ENCODE measurements at places on chromosomes 1 and 21. TPM values are rescaled to one million over a fixed set of nuclear protein-coding genes. Genes with fewer than 3 reads are reported as not detected.

Gene MYCL
- total RNA-seq: 5.2 TPM

Gene TDRD5
- not detected for total RNA-seq

DNA sequence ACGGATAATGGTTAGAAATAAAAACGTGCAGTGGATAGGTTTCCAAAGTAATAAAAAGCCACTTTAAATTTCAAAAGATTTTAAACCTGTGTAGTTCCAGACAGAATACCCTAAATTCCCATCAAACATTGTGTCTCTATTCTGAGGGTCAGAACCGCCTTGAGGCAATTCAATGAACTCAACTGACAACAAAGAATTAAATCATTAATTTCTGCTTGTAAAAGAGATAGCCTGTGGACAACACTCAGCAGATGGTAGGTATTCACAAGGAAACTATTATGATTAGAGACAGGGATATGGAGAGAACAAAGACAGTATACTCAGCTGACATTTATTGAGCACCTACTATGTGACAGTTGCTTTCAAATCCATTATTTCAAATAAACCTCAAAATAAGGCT is 35.1 kb upstream of the JUN start:
- no peaks in the 10 kb centered on the region for H3K27me3 ChIP-seq
- H3K27ac ChIP-seq: no peak overlapping the region
- H3K36me3 ChIP-seq: no peaks in the 10 kb centered on the region
- H3K4me3 ChIP-seq: no peak overlapping the region
- H3K4me1 ChIP-seq: peaks cover 36% of the 10 kb centered on the region

DNA sequence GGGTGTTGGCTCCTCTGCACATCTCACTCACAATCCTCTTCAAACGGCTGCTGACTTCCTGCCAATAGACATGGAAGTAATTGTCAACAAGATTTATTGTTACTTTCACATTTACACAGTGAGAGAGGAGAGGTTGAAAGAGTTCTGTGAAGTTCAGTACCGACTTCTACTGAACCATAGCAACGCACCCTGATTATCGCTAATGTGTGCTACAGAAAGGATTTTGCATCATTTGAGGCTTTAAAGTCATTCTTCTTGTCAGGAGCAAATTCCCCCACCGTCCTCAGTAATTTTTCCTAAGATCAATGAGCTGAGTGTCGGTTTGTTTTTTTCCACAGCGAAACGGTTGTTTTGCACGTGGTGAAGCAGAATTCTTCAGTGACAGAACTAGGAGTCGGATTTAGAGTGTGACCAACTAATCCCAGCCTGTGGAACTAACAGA is 361.0 kb downstream of the ADGRL2 start:
- H3K36me3 ChIP-seq: no peaks in the 10 kb centered on the region
- H3K4me1 ChIP-seq: peaks cover 20% of the 10 kb centered on the region
- peak overlapping the region; percentile 6 for H3K27ac ChIP-seq
- peak overlapping the region; percentile 38 for H3K4me3 ChIP-seq
- DNase-seq: no peak

Gene GCSAML
- 2.1 TPM for total RNA-seq

GRCh38 chr1:24300971-24301784 is 18.0 kb upstream of the GRHL3 start:
- H3K27me3 ChIP-seq: no peaks in the 10 kb centered on the region
- no peaks in the 10 kb centered on the region for H3K36me3 ChIP-seq
- H3K27ac ChIP-seq: no peak overlapping the region
- no peak overlapping the region for H3K4me3 ChIP-seq

- H3K36me3 ChIP-seq: no peaks in the 10 kb centered on the region
- no peak overlapping the region for H3K4me3 ChIP-seq
- H3K27me3 ChIP-seq: no peaks in the 10 kb centered on the region
- DNase-seq: no peak
These were observed 95.6 kb upstream of the C8B start for GRCh38 chr1:57061369-57061768.

- no peak for DNase-seq
- H3K4me3 ChIP-seq: no peak overlapping the region
- no peaks in the 10 kb centered on the region for H3K27me3 ChIP-seq
- H3K4me1 ChIP-seq: peaks cover 37% of the 10 kb centered on the region
- no peaks in the 10 kb centered on the region for H3K36me3 ChIP-seq
These were observed 40.9 kb upstream of the EPS8L3 start for GRCh38 chr1:109804660-109805059.

DNA sequence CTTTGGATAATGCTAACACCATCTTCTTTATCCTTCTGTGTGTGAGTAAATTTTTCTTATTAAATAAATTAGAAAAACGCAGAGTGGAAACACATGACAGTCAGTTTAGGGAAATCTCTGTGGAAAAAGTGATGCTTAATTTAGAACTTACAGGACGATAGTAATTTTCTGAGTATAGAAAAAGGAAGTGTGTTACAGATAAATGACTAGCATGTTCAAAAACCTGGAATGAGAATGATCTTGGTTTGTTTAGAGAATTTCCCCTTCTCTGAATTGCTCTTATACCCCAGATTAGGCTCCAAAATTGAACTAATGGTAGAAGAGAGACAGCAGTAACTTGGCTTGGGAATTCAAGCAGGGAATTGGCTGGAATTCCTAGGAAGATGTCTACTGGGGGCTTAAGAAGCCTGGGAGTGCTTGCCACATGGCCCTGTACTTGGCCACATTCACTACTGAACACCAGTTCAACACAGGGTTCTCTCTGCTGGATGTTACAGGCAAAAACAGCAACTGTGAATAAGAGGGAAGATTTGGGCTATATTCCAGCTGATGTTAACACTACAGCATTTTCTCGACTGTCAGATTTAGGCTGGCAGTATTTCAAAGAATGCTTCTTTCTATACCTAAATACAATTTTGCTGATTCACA is 1004.2 kb downstream of the TTLL7 start:
- H3K36me3 ChIP-seq: no peaks in the 10 kb centered on the region
- no peak overlapping the region for H3K4me3 ChIP-seq
- H3K4me1 ChIP-seq: no peaks in the 10 kb centered on the region
- no peak overlapping the region for H3K27ac ChIP-seq

- no peaks in the 10 kb centered on the region for H3K36me3 ChIP-seq
- H3K27me3 ChIP-seq: no peaks in the 10 kb centered on the region
- no peaks in the 10 kb centered on the region for H3K4me1 ChIP-seq
- H3K4me3 ChIP-seq: no peak overlapping the region
- DNase-seq: no peak
- no peak overlapping the region for H3K27ac ChIP-seq
These were observed 106.4 kb downstream of the KCND3 start for GRCh38 chr1:111882986-111883560.

GRCh38 chr1:910881-911721 is 12.6 kb upstream of the SAMD11 start:
- peaks cover 12% of the 10 kb centered on the region for H3K4me1 ChIP-seq
- H3K36me3 ChIP-seq: no peaks in the 10 kb centered on the region
- H3K4me3 ChIP-seq: no peak overlapping the region
- peak; percentile 10 for DNase-seq
- H3K27me3 ChIP-seq: no peaks in the 10 kb centered on the region
- no peak overlapping the region for H3K27ac ChIP-seq

- no peaks in the 10 kb centered on the region for H3K27me3 ChIP-seq
- no peak for DNase-seq
- H3K36me3 ChIP-seq: no peaks in the 10 kb centered on the region
- no peak overlapping the region for H3K27ac ChIP-seq
These were observed 18.6 kb downstream of the PDE9A start for GRCh38 chr21:42671778-42672593.

DNA sequence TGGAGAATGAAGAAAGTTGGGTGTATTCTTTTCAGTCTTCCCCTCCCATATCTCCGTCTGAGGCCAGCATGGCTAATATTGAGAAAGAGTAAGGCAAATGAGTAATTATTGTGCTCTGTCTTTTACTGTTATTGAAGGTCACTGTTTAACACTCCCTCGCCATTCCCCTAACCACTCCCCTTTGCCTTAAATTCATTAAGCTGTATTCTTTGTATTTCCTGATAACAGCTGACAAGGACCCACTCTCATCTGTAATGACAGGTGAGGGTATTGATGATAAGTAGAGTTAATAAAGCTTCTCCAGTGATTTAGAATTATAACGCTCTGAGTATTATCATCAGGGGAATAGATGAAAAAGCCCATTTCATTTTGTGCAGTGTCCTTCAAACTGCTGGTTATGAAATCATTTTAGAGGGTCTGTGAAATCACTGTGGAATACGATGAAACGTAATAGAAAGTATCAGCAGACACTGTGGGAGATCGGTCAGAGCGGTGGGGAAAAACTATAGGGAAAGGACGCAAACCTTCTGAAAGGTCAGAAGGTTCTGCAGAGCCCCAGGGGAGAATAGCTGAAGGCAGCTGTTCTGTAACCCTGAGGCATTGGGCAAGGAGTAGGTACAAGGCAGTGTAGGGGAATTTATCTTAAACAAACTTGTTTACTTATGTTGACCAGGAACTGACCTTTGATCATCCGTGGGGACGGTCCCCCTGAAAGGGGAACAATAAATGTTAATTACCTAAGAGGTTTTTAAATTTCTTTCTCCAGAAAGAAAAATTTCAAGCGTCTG is 46.3 kb upstream of the CACYBP start:
- DNase-seq: no peak
- H3K36me3 ChIP-seq: no peaks in the 10 kb centered on the region
- peaks cover 12% of the 10 kb centered on the region for H3K4me1 ChIP-seq
- H3K27me3 ChIP-seq: no peaks in the 10 kb centered on the region

GRCh38 chr1:97050506-97050905 is 328.9 kb downstream of the PTBP2 start:
- no peaks in the 10 kb centered on the region for H3K27me3 ChIP-seq
- no peaks in the 10 kb centered on the region for H3K36me3 ChIP-seq
- H3K27ac ChIP-seq: no peak overlapping the region
- DNase-seq: no peak

Gene CFHR3
- 0.37 TPM for total RNA-seq

Gene CFHR1
- total RNA-seq: 0.81 TPM

Gene CELA2B
- 1.8 TPM for total RNA-seq

DNA sequence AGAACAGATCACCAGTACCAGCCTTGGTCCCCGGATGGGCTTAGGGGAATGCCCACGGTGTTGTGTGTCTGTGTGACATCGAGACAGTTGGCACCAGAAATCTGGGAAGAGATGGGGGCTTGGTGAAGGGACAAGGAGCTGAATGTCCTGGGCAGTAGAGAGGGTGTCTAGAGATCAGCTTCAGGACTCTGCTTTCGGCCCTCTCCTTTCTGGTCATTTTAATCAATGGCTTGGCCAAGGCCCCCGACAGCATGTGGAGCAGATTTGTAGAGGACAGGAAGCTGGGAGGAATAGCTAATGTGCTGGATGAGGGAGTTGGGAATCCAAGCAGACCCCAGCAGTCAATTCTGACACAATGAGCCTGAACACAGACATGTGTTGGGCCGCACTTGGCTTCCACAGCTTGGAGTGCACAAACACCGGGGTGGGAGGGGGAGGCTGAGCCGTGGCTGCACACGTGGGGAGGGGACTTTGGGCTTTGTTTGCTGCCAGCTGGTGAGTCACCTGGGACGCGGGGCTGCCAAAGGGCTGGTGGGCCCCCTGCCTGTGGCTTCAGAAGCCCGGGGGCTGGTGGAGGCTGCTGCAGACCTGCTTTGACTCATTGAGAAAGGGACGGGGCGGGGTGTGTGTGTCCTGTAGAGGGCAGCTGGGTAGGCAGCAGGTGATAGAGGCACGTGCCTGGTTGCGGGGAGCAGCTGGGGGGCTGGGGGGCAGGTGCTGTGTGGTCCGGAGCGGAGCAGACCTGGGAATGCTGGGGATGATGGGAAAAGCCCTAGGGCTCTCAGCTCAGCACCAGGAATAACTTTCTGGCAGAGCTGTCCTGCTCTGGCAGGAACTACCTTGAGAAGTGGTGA is 20.9 kb downstream of the SLC1A7 start:
- H3K4me1 ChIP-seq: peaks cover 19% of the 10 kb centered on the region
- no peaks in the 10 kb centered on the region for H3K36me3 ChIP-seq
- H3K4me3 ChIP-seq: no peak overlapping the region
- no peaks in the 10 kb centered on the region for H3K27me3 ChIP-seq

Gene RNF186
- total RNA-seq: not detected

- no peaks in the 10 kb centered on the region for H3K27me3 ChIP-seq
- no peak for DNase-seq
- H3K27ac ChIP-seq: no peak overlapping the region
- H3K4me3 ChIP-seq: no peak overlapping the region
- no peaks in the 10 kb centered on the region for H3K4me1 ChIP-seq
These were observed 1.2 kb upstream of the ZNF124 start for GRCh38 chr1:247172996-247173395.

DNA sequence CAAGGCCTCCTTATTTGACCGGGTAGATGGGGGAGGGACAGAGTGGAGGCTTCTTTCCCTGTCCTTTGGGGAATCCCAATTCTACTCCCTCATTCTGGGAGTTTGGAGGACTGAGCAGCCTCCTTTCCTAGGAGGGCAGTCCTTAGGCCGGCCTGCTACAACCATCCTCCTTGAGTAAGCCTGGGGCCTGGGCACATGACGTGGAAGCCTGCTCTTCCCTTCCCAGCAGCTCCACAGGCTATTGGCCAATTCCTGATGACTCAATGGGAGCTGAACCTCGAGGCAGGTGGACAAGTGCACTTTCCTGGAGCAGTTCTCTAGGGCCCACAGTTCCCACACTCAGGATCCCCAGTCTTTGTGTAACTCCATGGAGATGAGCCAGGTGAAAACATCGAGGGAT is 3.1 kb downstream of the KCNA10 start:
- H3K4me1 ChIP-seq: no peaks in the 10 kb centered on the region
- H3K27ac ChIP-seq: no peak overlapping the region
- H3K4me3 ChIP-seq: no peak overlapping the region
- no peaks in the 10 kb centered on the region for H3K36me3 ChIP-seq
- H3K27me3 ChIP-seq: no peaks in the 10 kb centered on the region

GRCh38 chr1:207752456-207752998 is 673 bp downstream of the CD46 start:
- no peaks in the 10 kb centered on the region for H3K27me3 ChIP-seq
- H3K27ac ChIP-seq: peak overlapping the region; percentile 98
- H3K4me1 ChIP-seq: peaks cover 59% of the 10 kb centered on the region
- peak overlapping the region; percentile 89 for H3K4me3 ChIP-seq

GRCh38 chr1:180922631-180923015 is 9.9 kb downstream of the KIAA1614 start:
- no peaks in the 10 kb centered on the region for H3K36me3 ChIP-seq
- DNase-seq: no peak
- H3K4me1 ChIP-seq: peaks cover 4% of the 10 kb centered on the region
- no peak overlapping the region for H3K4me3 ChIP-seq

DNA sequence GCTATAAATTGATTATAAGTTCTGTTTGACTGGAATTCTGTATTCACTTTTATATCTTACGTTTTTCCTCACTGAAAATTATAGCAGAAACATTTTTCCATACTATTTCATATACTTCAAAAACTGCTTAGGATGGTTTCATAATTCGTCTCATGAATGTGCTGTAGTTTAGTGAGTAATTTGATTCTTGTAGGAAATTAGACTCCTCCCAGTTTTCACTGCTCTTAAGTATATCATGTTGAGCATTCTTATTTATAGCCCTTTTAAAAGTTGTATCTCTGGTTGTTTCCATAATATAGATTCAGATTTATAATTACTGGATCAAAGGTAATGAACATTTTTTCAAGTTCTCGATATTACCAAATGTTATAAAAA is 250.6 kb downstream of the FMN2 start:
- H3K4me1 ChIP-seq: no peaks in the 10 kb centered on the region
- DNase-seq: no peak
- no peak overlapping the region for H3K4me3 ChIP-seq
- no peaks in the 10 kb centered on the region for H3K27me3 ChIP-seq
- H3K27ac ChIP-seq: no peak overlapping the region

GRCh38 chr1:230543085-230543484 is 99.2 kb upstream of the COG2 start:
- no peak for DNase-seq
- no peaks in the 10 kb centered on the region for H3K36me3 ChIP-seq
- H3K4me3 ChIP-seq: no peak overlapping the region
- H3K4me1 ChIP-seq: no peaks in the 10 kb centered on the region
